CD4-positive, alpha-beta T cell (primary cell): ENCODE measurements at places on chromosomes 13 and 19. TPM values are rescaled to one million over a fixed set of nuclear protein-coding genes. Genes with fewer than 3 reads are reported as not detected.
A peak's percentile ranks its signal among the peaks of the same experiment; 100 is the strongest.

The CYP2A6 gene
- total RNA-seq, result not detected

The WDR62 gene
- 2.6 TPM for total RNA-seq

The OR7A5 gene
- total RNA-seq, result not detected

The ETV2 gene
- total RNA-seq, result 0.58 TPM

The KRTDAP gene
- not detected for total RNA-seq

The SLC8A2 gene
- total RNA-seq, result not detected

The IGFL2 gene
- not detected for total RNA-seq

The YJEFN3 gene
- 3.7 TPM for total RNA-seq

The TPRX1 gene
- total RNA-seq, result not detected

The TMC4 gene
- 1.5 TPM for total RNA-seq

The UPK1A gene
- 0.36 TPM for total RNA-seq

- no peak for DNase-seq
Observed at GRCh38 chr13:69600811-69601210, 506.8 kb upstream of the ATXN8OS start.

- peak; percentile 6 for DNase-seq
Observed at GRCh38 chr19:5480427-5480836, 25.2 kb downstream of the ZNRF4 start.

- no peak for DNase-seq
Observed at GRCh38 chr13:82002710-82003109, 1661.8 kb upstream of the SPRY2 start.

DNA sequence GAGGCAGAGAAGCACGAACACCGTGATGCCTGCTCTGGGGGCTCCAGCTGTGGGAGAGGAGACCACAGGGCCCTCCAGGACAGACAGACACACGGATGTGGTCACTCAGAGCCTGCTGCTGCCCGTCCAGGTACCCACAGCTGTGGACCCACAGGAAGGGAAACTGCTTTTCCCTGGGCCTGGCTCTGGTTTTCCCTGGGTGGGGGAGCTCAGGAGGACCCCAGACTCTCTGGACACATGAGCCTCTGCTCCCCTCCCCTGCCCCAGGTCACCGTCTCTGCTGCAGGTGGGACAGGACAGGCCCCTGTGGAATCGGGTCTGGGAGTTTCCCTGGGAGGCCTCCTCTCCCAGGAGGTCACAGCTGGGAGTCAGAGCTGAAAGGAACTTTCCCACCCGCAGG is 7.3 kb downstream of the LILRA4 start:
- no peak for DNase-seq

- DNase-seq, result no peak
Observed at GRCh38 chr13:102091231-102091630, 310.6 kb downstream of the FGF14 start.

GRCh38 chr19:55305491-55305890 is 19.6 kb downstream of the TMEM150B start:
- peak; percentile 57 for DNase-seq

DNA sequence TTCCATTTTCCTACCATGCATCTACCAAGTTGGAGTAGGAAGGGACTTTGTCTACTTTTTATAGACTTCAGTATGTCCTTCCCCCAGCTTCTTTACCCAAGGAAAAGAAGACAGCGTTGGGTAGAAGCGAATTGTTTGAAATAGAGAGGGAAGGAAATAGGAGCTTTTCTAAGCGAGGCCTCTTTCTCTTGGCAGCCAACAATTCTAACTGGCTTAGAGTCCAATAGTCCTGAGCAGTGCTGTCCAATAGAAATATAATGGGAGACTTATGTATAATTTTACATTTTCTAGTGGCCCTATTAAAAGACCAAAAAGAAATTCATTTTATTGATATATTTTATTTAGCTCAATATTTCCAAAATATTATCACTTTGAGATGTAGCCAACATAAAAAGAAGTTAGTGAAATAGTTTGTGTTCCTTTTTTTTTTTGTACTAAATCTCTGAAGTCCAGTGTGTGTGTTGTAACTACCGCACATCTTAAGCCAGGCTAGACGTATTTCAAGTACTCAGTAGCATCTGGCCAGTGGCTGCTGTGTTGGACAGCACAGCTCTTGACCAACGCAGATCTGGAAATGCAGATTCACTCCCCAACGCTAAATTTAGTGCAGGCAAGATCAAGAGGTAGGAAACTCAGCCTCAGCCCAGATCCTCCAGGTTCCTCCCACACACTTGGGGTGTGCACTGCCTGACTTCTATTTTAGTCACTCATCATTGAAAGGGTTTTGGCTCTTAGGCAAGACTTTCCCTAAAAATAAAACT is 179.2 kb downstream of the SHISA2 start:
- no peak for DNase-seq

DNA sequence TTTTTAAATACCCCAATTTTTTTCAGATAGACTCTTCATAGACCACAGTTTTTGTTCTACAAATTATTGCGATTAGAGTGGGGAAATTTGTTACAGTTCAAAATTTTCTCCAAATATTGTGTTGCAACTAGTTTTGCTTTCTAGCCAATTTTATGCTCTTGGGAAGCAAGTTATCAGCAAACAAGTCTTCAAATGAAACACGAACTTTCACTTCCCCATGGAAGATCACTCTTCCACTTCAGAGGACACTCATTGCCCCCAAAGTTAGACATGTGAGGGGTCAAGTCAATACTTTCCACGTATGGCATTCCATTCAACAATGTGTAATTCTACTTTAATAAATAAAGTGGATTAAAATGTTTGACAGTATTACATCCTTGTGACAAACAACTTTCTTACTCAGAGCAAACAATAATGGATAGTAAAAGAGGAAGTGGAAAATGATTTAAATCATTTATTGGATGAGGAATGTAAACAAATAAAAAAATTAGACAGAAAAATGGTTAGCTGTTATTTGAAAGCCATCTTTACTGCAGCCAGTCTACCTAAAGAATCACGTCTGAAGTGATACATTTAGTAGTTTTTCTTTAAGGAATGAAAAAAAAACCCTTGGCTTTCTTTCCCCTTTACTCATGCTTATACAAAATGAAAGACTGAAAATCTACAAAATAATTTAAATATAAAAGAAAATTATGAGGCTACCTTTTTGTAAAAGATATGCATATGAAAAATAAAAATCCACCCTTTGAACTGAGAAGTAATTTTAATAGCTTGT is 41.2 kb upstream of the TNFSF11 start:
- no peak for DNase-seq

GRCh38 chr19:15838351-15838750 is 22.9 kb upstream of the OR10H1 start:
- no peak for DNase-seq

GRCh38 chr19:12944104-12944674 is 1.5 kb upstream of the RAD23A start:
- no peak for DNase-seq

- DNase-seq, result no peak
Observed at GRCh38 chr19:27720155-27720554, 1492.8 kb downstream of the UQCRFS1 start.

DNA sequence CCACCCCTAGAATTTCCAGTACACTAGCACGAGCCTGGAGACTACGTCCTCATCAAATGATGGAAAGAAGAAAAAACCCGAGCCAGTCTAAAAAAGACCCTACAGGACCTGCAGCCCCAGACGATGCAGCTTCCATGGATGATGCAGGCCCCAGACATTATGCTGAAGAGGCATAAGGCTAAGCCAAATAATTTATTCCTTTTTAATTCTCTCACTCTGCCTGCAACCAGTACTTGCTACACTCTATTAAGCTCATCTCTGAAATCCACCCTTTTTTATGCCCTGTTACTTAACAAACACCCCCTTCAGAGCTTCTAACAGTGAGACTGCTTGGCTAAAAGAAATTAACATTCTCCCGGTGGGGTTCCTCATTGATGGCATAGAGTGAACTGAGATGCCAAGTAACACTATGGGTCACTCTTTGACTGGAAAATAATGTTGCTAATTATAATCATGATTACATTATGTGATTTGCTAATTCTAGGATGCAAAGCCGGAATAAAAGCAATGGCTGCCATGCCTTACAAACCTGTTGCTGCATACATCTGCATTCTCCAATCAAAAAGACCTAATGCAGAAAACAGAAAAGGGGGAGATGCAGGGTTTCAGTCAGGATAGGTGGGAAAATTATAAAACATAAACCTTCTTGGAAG is 1462.4 kb downstream of the UQCRFS1 start:
- no peak for DNase-seq

- no peak for DNase-seq
Observed at GRCh38 chr19:30848636-30849425, 476.6 kb downstream of the ZNF536 start.

GRCh38 chr19:17739121-17739875 is 12.0 kb upstream of the FCHO1 start:
- DNase-seq, result no peak

- DNase-seq, result no peak
Observed at GRCh38 chr19:6073858-6074708, 36.2 kb downstream of the RFX2 start.
